Suppressor macrophage treated with lipopolysaccharide for 4 hours (primary cell): ENCODE measurements at places on chromosomes 5 and 9.

DNA sequence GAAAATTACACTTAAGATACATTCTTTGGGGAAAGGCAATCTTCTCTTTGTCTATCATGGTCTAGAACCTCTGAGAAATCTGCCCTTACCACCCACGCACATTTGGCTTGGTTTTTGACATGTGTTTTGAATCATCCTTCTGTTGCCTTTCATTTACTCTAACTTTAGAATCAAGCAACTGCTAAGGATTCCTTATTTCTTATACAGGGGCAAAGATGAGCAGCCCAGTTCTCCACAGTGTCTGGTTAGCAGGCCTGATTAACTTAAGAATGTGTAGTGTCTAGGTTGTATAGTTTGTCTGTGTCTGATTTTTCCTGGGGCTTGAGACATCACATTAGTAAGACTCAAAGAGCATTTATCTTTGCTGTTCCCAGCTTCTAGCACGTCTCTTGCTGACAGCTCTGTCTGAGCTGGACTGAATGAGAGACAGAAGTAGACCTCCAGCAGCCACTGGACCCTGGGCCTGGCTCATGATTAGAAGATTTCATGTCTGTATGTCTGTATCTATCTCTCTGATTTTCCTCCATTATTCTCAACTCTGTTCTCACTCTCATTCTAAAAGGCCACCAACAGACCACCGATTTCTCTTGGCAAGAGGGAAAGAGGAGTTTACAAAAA is 31.8 kb upstream of the PCA3 start:
- no peak for DNase-seq

- DNase-seq, result no peak
Measured at GRCh38 chr5:71011194-71011792, 13.8 kb downstream of the NAIP start.

- no peak for DNase-seq
Measured at GRCh38 chr5:51383131-51384121, at the start of gene ISL1. Gene ISL1, plus strand, starts transcription at chr5:51383448. Its CDS starts 224 bp downstream, at chr5:51383672.

GRCh38 chr5:37816883-37817282 is 23.0 kb downstream of the GDNF start:
- DNase-seq, result no peak

DNA sequence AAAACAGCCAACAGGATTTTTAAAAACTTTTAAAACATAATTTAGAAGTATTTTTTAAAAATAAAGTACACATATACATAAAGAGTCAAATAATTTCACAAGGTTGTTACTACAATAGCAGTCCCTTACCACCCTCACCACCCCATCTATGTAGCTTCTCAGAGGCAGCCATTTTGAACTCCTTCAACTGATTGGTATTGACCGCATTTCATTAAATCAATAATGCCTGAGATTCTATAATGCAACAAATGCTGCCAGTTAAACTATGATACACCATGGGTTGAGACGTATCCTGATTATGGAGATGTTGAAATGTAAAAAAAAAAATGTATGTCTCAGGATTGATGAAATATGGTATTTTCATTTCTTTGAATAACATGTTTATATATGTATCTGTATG is 78.8 kb downstream of the PCSK1 start:
- no peak for DNase-seq

- no peak for DNase-seq
Measured at GRCh38 chr5:172015346-172015745, 8.9 kb upstream of the FBXW11 start.

GRCh38 chr5:58885260-58885659 is 302.4 kb downstream of the RAB3C start:
- DNase-seq, result no peak

GRCh38 chr5:152379331-152379730 is 25.7 kb downstream of the NMUR2 start:
- no peak for DNase-seq

GRCh38 chr5:26666371-26666770 is 372.0 kb downstream of the CDH9 start:
- no peak for DNase-seq

- no peak for DNase-seq
Measured at GRCh38 chr5:121915765-121916164, 46.0 kb upstream of the SRFBP1 start.

- no peak for DNase-seq
Measured at GRCh38 chr5:142962174-142962533, 192.0 kb downstream of the ARHGAP26 start.

GRCh38 chr5:35877655-35878054 is 21.0 kb downstream of the IL7R start:
- DNase-seq, result no peak

DNA sequence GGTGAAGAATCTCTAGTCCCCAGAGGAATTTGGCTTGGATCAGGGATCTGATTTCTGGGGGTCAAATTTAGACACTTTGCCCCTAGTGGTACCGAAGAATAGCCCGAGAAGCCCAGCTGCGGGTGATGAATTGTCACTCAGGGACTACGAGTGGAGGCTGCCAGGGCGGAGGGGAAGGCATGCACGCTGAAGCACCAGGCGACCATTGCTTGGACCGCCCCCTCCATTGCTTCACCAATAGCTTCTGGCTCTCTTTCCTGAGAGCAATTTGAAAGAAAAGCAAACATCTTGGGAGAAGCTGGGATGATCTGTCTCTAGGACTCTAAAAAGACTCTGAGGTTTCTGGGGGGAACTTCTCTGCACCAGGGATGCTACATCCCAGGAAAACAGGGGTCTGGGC is 137.6 kb downstream of the CRB2 start:
- no peak for DNase-seq

GRCh38 chr5:15353086-15353645 is 146.8 kb upstream of the FBXL7 start:
- DNase-seq, result no peak

DNA sequence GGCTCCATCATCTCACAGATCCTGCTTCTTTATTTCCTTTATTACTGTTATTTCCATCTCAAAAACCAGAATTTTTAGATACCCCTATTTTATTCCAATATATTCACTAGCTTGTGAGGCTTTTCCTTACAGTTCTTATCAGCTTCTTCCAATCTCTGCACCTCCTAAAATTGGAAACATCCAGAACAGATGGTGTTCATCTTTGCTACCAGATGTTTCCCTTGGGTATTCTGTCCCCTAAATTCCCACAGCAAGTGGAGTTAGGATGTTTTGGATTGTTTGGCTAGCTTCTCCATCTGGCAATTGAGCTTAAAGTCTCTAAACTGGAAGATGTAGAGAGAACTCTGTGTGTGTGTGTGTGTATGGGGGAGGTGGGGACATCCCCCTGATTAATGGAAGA is 580.4 kb downstream of the DTWD2 start:
- no peak for DNase-seq

DNA sequence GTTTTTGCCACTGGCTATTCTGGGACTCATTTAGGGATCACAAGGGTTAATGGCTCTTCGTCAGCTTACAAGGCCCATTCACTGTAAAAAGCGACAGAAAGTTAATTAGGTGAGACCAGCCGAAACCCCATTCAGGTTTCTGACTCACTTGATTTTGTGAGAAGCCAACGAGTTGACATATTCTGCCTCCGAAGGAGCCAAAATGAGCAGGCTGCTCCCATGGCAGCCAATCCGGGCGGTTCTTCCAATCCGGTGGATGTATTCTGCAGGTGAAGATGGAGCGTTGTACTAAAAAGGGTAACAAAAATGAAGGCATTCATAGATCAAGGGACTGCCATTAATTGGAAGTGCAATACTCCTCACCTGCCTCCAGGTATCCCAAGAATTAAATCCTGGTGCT is 39.7 kb downstream of the DDX31 start:
- DNase-seq, result no peak

GRCh38 chr5:176733406-176734262 is 76.7 kb upstream of the UNC5A start:
- DNase-seq, result no peak

DNA sequence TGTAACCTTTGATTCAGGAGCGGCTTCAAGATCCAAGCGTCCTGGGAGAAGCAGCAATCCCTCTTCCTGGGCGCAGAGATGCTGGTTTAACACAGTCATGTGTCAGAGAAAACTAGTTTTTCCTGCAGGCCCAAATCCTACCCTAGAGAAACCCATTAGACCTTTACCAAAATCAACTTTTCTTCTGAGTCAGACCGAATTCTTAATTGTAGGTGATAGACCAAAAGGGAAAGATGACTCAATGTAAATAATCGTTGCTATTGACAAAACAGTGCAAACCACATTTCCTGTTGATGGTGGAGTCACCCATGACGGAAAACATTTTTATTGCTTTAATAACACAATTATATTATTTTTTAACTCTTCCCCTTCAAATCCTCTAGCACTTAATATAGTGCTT is 40.1 kb downstream of the SLC1A1 start:
- DNase-seq, result no peak

DNA sequence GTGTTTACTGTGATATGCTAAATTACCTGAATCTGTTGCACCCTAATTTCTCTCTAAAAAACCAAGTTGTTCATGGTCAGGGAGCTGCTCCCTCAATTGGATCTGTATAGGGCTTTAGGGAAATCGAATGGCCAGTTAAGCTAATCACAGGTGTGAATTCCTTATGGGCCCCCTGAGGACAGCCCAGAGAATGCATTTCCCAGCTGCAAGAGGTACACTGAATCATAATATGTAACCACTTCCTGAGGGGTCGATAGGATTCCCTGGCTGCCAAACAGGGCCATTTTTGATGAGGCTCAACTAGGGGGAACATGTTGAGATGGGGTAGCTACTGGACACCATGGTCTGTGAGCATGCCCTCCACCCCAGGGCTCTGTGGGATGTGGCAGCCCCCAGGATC is 478.6 kb downstream of the CCDC171 start:
- DNase-seq, result no peak

- no peak for DNase-seq
Measured at GRCh38 chr5:7405277-7405676, 9.3 kb downstream of the ADCY2 start.

DNA sequence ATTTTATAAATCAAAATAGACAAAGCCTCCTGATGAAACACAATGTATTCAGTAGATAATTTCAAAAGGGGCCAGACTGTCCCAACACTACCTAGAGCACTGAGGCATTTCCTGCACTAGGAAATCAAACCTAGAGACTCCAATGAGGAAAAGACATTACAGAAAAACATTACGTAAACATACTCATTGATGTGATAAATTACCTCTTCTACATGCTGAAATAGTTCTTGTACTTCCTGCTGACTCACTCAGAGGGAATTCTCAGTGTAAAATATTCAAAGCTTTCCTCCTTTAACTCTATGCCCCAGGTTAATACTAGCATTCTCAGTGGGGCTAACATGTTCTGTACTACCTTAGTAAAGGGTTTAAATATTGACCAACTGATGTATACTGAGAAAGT is 178.0 kb downstream of the ESM1 start:
- no peak for DNase-seq

DNA sequence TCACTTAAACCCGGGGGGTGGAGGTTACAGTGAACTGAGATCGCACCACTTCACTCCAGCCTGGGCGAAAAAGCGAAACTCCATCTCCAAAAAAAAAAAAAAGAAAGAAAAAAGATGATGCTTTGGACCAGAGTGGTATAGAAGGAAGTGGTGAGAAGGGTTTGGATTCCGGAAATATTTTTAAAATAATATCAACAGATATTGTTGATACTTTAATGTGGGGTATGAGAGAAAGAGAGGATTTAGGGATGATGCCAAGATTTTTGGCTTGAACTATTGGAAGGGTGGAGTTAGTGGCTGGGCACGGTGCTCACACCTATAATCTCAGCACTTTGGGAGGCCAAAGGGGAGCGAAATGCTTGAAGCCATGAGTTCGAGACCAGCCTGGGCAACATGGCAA is 49.6 kb upstream of the PLIN2 start:
- no peak for DNase-seq

GRCh38 chr5:150512368-150512747 is 4.4 kb downstream of the NDST1 start:
- DNase-seq, result peak; percentile 21

GRCh38 chr5:167872791-167873190 is 418.7 kb upstream of the WWC1 start:
- DNase-seq, result no peak

DNA sequence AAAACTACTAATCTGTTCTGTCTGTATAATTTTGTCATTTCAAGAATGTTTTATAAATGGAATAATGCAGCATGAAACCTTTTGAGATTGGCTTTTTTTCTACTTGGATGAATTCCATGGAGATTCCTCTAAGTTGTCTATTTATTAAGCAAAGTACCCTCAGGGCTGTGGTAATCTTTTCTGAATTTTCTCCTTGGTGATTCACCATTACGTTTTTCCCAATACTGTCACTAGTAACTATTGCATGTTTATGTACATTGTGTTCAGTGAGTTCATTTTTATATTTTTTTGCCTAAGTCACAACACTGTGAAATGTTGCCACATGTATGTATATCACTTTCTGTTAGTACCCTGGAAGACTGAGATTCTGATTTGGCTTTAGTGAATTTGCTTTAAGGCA is 177.0 kb upstream of the GRIN3A start:
- DNase-seq, result no peak

DNA sequence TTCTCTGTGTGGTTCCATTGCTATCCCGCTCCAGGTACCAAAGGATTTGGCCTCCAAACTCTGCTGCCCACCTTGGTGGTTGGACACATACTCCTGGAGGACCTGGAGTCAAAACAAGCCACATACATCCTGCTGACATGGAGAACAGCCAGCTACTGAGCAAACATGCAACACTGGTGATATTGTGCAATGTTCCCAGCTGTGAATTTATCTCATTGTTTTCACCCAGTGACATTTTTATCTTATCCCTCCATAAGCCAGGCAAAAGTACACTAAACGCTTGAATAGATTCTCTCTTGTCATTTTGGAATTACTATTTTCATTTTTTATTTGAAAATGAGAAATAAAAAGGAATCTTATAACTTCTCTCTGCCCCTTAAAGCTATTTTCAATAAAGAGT is 11.1 kb upstream of the CTSL start:
- peak; percentile 78 for DNase-seq

DNA sequence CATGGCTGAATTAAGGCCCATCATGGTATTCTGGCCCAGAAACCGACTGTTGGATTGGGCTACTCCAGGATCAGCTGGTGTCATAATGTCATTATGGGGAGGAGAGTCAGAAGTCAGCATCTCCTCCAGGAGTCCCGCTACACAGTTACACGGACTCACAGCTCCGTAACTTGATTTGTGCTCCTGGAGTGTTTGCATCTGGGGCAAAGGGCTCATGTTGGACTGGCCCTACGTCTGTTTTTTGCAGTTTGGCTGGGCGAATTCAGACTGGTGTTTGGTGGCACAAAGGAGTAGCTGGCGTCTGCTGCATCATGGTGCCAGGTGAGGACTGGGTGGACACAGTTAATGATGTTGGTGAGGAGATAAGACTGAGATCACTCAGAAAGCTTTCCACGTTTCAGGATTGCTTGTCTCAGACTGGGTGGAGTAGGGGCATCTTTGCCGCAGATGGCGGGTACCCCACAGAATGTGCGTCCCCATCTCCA is 31.3 kb downstream of the OR2V1 start:
- no peak for DNase-seq

GRCh38 chr9:82126256-82126655 is 137.7 kb downstream of the SPATA31D1 start:
- no peak for DNase-seq
